ENCODE measurements at places on chromosomes 1 and 21.

GRCh38 chr1:41726899-41727748 is 191.6 kb downstream of the HIVEP3 start:
- DNase-seq, result peak; percentile 79

- no peak for DNase-seq
Observed at GRCh38 chr1:55053265-55053954, 14.1 kb downstream of the PCSK9 start.

DNA sequence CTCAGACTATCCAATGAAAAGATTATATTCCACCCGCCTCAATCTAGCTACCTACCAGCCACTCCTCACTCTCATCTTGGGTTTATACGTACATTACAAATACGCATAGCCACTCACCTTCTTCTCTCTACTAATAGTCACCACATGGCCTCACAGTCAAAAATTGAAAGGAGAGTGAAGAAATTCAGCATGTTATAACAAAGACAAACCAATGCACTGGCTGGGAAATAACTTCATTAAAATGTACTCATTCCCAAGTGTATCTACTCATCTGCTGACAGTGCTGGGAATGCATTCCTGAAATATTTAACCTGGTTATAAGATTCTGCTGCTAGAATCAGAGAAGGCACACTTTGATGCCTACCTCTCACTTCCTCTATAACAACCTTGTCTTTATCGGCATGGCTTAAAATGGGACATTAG is 6.5 kb downstream of the ZNF644 start:
- DNase-seq, result no peak

DNA sequence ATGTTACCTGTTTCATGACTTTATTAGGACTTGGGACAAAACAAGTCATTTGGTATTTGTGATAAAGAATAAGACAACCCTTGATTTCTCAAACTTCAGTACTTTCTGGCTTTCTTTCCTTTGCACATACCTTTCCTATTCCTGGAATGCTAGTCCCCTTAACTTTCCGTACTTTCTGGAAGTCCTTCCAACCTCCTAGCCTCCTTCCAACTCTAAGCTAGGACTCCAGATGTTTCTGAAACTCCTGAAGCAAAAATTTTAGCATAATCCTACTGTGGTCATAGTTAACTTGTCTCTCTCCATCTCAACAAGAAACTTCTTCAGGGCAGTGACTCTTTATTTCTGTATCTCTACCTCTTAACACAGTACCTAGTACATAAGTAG is 19.8 kb upstream of the C1orf105 start:
- DNase-seq, result no peak

DNA sequence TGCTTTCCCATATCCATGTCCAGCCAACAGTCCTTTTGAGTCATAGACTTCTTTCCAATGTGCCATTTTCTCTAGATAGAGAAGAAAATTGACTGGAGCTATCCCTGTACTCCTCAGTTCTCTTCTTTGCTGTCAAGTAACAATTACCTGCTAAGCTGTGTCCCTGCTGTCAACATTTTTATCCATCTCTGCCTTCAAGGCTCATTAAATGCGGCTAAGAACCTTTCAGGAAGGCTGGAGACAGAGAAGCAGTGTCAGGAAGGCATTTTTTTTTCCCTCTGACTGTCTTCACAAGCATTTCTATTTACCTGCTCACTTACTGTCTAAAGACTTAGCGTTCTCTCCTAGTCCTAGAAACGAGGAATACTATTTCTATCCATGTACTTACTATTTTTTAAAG is 69.1 kb downstream of the MTR start:
- no peak for DNase-seq
